Kidney epithelial cell (primary cell): ENCODE measurements at places on chromosomes 6 and 20. TPM values are rescaled to one million over a fixed set of nuclear protein-coding genes. Genes with fewer than 3 reads are reported as not detected.

Gene RNF144B
- 13.2 and 15.5 TPM in 2 replicates for total RNA-seq

Gene C6orf58
- not detected in 2 replicates for total RNA-seq

Gene C6orf118
- 0.04 and 0.68 TPM in 2 replicates for total RNA-seq

Gene TSBP1
- not detected in 2 replicates for total RNA-seq

Gene CCN6
- 1.0 and 1.5 TPM in 2 replicates for total RNA-seq

Gene FAM217A
- total RNA-seq, result not detected in 2 replicates

Gene ZBTB12
- 3.0 and 4.9 TPM in 2 replicates for total RNA-seq

Gene SMLR1
- not detected in 2 replicates for total RNA-seq

Gene C20orf204
- total RNA-seq, result 0.21 and 0.27 TPM in 2 replicates

Gene EYA4
- 0.58 and 1.8 TPM in 2 replicates for total RNA-seq

Gene PTPN1
- 36.7 and 36.9 TPM in 2 replicates for total RNA-seq

Gene NTSR1
- total RNA-seq, result 0.08 and 0.14 TPM in 2 replicates
